ENCODE measurements at places on chromosomes 5 and 9.

- DNase-seq: no peak
These were observed 92.7 kb downstream of the VCAN start for GRCh38 chr5:83564069-83564749.

- no peak for DNase-seq
These were observed 73.0 kb downstream of the ENC1 start for GRCh38 chr5:74567411-74567995.

DNA sequence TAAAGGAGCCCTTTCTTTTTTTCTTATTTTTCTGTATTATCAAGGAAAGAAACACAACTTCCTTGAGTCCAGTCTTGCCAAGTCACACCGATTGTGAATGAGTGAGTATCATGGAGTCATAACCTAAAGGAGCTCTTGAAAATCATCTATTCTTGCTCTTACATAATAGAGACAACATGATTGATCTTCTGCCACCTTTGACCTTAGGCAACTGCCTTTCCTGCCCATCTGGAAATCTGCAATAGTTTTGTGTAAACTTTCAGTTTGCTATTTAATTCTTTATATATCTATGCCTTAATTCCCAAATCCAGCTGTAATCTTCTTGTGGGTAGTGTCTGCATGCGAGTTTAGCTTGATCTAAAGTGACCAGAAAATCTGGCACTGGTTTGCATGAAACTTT is 149.9 kb upstream of the FST start:
- DNase-seq: no peak

DNA sequence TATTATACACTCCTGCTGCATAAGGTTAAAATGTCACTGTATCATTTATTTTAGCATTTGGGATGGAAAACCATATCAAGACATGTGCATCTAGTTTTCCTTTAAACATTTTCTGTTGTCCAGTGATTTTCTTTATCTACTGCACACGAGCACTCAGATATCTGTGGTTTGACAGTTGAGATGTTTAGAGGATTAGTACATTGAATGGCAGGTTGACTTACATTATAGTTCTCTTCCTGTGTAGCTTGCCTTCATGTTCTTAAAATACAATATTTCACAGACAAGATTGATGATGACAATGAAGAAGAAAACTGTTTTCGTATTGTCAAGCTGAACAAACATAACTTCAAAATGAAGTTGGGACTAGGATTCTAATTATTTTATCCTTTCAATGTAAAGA is 2378.4 kb upstream of the WWC1 start:
- no peak for DNase-seq

DNA sequence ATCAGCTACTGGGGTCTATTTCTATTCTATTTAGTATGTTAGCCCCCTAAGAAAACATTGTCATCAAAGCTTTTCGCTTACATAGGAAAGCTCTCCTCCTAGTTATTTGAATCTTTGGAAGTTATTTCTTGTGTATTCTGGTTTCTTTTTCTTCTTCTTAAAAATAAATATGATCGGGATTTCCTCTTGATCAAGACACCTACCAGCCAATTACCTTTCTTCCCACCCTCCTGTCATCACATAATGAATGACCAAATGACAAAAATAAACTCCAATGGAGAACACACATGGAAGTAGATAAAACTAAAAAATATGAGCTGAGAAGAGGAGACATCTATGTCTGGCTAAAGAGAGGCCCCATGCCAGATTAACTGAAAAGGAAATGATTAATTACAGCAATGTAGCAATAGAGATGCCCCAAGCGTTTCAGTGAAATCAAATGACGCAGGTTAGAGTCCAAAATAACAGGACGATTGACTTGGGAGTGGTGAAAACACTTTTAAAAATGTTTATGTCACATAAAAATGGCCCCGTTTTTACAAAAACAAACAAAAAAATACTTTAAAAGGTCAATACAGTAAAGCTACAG is 59.5 kb upstream of the PCSK1 start:
- no peak for DNase-seq

DNA sequence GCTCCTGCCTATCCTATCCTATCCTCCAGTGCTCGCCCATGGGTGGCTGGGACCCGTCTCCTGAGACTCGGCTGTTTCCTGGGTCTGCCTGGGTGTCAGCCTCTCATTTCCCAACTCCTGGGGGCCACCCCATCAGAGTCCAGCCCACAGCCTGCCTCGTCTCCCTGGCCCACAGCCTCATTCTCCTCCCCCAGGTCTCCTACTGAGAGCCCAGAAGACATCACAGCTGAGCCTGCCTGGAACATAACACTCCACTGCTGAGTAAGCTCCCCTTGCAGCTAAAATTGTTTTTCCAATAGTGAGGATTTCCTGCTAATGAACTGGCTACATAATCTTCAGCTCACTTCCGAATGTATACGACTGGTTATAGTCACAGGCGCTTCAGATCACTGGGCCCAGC is 95.3 kb downstream of the TTLL11 start:
- no peak for DNase-seq

GRCh38 chr5:178114325-178115135 is 1.2 kb downstream of the N4BP3 start:
- DNase-seq: no peak

GRCh38 chr9:3475300-3476020 is 50.3 kb downstream of the RFX3 start:
- DNase-seq: no peak

DNA sequence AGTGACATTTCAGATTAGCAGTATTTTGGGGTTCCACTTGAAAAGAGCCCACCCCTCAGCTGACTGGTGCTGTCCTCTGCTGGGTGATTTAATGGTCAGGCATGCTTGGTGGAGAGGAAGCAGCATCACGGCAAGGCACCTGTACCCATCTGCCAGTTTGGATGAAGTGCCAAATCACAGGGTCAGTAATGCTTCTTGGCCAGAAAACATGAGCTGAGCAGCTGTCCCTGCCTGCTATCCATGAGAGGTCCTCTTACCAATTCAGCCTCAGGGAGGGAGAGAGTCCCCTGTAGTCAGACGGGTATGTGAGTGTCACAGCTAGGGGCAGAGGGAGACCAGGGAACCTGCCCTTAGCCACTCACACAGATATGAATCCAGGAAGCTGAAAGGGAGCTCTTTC is 137.9 kb downstream of the SEC61B start:
- no peak for DNase-seq

GRCh38 chr5:24816206-24816605 is 171.4 kb upstream of the CDH10 start:
- no peak for DNase-seq

- no peak for DNase-seq
These were observed 15.6 kb upstream of the TDRD7 start for GRCh38 chr9:97396256-97396655.

DNA sequence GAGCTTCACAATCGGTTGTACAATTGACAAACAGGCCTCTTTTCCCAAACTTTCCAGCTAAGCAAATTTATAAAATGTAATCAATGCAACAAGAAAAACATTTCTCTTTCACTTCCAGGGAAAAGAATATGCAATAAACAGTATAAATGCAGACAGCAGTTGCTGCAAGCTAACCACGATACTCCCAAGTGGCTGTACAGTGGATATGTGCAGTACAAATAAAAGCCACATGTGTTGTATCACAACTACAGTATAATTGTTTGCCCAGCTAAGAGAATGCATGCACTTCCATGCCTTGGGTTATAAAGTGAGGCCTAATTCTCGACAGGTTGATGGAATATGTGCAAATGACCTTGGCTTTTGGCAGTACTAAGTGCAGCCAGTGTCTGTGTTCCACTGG is 16.7 kb upstream of the PDCL start:
- DNase-seq: no peak

DNA sequence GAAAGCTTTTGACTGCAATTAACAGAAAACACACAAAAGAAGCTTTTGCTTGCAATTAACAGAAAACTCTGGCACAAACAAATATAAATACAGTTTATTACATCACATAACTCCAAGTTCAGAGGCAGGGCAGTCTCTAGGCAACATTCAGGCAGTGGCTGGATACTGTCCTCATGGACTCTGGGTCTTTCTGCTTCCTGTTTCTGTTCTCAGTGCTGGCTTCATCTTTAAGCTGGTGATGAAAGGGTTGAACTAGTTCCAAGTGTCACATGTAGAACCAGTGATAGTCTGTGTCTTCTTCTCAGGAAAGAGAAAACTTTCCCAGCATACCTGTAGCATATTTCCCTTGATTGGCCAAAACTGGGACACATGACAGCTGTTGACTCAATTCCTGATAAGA is 222.6 kb upstream of the GLRA1 start:
- no peak for DNase-seq

GRCh38 chr5:44747396-44747795 is 61.4 kb upstream of the MRPS30 start:
- no peak for DNase-seq

DNA sequence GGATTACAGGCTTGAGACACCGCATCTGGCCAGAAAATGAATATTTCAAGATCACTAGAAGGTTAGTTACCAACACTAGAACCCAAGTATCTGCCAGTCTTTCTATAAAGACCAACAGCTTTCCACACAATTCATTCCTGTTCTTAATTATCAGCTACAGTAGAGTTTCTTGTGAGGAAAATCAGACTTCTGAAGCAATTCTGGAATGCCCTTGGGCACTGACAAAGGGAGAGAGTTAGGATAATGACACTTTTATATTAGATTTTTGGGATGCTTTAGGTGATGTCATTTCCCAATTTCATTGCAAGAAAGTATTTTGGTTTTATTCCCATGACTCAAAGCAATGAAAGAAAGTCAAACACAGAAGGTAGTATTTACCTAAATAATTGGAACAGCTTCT is 497.0 kb upstream of the TUSC1 start:
- DNase-seq: no peak

GRCh38 chr5:34691326-34691725 is 35.2 kb downstream of the RAI14 start:
- no peak for DNase-seq

DNA sequence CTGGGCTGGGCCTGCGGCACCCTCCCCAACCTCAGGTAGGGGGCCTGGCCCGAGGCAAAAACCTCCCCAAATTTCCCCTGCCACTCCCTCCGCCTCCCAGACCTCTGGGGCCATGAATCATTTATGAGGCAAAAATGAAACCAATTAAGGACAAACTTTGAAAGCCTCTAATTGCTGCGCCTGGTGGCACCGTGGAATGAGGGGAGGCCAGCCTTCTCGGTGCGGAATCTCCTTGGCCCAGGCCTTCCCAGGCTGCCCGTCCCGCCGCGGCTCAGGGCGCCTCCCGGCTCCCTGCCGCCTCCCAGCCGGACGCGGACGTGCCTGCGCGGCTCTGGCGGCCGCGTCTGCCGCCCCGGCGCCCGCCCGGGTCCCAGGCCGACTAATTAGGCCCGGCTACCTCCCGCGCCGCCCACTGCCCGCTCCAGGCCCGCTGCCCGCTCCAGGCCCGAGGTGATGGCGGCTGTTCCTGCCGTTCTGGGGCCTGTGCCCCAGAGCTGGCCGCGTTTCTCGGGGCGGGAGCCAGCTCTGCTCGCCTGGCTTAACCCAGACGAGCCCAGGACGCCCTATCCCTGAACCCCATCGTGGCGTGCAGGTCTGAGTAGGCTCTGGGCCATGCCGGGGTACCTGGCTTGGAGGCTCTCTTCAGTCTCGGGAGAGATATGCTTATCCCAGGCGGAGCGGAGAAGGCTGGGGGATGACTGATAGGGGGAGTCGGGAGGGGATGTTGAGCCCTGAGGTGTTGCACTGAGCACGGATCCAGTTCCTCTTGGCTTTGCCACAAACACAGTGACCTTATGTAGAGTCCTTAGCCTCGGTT is 20.1 kb downstream of the CXXC5 start:
- peak; percentile 57 for DNase-seq

DNA sequence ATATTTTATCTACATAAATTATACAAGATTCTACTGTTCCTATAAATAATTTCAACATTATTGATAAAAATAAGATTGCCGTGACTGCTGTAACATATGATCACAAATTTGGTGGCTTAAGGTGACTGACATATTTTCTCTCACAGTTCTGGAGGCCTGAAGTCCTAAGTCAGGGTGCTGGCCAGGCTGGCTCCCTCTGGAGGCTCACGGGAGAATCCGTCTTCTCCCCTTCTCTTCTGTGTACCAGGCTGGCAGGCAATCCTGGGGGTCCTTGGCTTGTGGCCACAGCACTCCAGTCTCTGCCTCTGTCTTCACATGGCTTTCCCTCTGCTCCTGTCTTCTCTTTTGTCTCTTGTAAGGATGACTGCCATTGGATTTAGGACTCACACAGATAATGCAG is 31.7 kb upstream of the IRX2 start:
- DNase-seq: no peak

GRCh38 chr5:78779771-78780616 is 131.4 kb upstream of the LHFPL2 start:
- no peak for DNase-seq

DNA sequence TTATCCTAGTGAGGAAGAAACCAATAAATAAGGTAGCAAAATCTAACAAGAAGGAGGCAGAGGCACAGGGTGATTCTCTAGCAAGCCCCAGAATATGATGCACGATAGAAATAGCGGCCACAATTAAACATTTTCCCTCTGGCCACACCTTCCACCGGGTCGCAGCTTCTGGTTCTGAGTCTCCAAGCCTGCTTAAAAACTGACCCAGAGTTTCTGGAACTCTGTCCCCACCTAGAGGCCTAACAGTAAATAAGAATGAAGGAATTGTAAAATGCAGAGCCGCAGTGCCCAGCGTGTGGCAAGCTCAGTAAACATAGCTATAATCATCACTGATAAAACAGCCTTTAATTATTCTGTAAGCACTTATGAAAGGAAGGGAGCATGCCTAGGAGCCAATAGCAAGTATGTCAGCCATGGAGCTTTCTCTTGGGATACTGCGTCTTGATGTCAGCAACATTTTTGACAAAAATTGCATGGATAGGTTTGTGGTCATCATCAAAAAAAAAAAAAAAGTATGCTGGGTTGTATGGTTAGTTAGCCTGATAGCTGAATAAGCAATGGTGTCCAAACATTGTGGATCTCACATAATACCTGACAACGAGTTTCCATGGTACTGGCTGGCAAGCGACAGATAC is 465.5 kb downstream of the DNAH5 start:
- no peak for DNase-seq

- no peak for DNase-seq
These were observed 152.7 kb downstream of the ATP10B start for GRCh38 chr5:160699301-160699700.

- no peak for DNase-seq
These were observed 350 bp upstream of the ECPAS start for GRCh38 chr9:111484572-111484894.

DNA sequence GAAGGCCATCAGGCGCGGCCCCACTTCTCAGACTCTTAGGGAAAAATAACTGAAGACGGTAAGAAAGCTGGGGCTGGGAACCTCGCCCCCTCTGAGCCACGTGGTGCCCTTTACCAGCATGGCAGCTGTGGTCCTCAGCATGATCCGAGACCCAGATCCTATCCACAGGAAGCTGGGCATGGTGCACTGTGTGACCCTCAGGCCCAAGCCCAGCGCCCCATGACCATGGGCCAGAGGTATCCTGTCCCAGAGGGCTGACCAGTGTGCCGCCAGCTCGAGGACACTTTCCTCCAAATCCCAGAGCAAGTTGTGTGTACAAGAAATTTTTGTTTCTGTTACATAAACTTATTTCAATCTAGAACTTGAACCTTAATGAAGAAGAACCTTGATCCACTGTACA is 28.1 kb downstream of the TERT start:
- DNase-seq: no peak

Data from left ventricle myocardium inferior (tissue), 1 donor.